ENCODE measurements at places on chromosomes 5 and 9. TPM values are rescaled to one million over a fixed set of nuclear protein-coding genes. Genes with fewer than 3 reads are reported as not detected.

The PCDH1 gene
- 1.3 TPM for polyA plus RNA-seq

GRCh38 chr5:76363352-76364225 is 39.5 kb upstream of the IQGAP2 start:
- DNase-seq = no peak
- H3K27me3 ChIP-seq = no peaks in the 10 kb centered on the region
- H3K36me3 ChIP-seq = no peaks in the 10 kb centered on the region
- H3K4me1 ChIP-seq = no peaks in the 10 kb centered on the region
- no peak overlapping the region for H3K27ac ChIP-seq

DNA sequence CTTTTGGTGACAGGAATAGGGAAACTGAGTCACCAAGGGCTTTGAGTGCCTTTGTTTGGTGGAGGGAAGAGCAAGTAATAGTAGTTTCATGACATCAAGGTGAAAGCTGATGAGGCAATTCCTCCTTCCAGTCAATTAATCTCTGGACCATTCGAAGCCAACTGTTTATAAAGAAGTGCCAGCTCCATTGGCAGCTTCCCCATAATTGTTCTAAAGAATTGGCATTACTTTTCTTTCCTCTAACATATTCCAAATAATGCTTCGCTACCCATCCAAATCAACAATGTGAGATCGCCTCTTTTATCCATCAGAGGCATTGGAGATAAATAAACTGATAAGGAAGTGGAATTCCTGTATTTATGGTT is 132.4 kb downstream of the NPR3 start:
- H3K36me3 ChIP-seq = no peaks in the 10 kb centered on the region
- H3K4me1 ChIP-seq = no peaks in the 10 kb centered on the region
- no peak overlapping the region for H3K27ac ChIP-seq
- no peak for DNase-seq
- no peak overlapping the region for H3K4me3 ChIP-seq
- H3K27me3 ChIP-seq = no peaks in the 10 kb centered on the region

- no peaks in the 10 kb centered on the region for H3K4me1 ChIP-seq
- no peak overlapping the region for H3K4me3 ChIP-seq
- no peaks in the 10 kb centered on the region for H3K36me3 ChIP-seq
- no peaks in the 10 kb centered on the region for H3K27me3 ChIP-seq
These were observed 28.5 kb downstream of the GLDC start for GRCh38 chr9:6616951-6617602.

DNA sequence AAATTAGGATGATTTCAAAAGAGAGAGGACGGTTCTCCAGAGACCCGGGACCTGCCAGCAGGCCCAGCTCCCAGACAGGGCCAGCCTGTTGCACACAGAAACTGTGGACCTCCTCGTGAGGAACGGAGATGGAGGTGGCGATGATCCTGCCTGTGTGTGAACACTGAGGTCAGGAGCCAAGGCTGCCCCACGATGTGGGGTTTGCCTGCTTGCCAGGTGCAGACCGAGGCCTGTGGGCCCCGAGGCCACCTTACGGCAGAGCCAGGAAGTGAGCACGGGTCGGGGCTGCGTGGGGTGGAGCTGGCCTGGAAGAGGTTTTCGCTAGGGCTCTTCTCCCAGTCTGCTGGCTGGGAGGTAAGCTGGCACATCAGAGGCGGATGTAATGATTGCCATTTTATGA is 4.3 kb downstream of the FAM163B start:
- no peaks in the 10 kb centered on the region for H3K36me3 ChIP-seq
- H3K4me1 ChIP-seq = no peaks in the 10 kb centered on the region
- no peak overlapping the region for H3K4me3 ChIP-seq
- DNase-seq = no peak

GRCh38 chr9:114487607-114488300 is 17.5 kb downstream of the WHRN start:
- no peak overlapping the region for H3K4me3 ChIP-seq
- H3K36me3 ChIP-seq = no peaks in the 10 kb centered on the region
- peaks cover 17% of the 10 kb centered on the region for H3K4me1 ChIP-seq
- DNase-seq = peak; percentile 69
